Mucosa of gallbladder (tissue), 1 donor: ENCODE measurements at places on chromosomes 3 and 15. TPM values are rescaled to one million over a fixed set of nuclear protein-coding genes. Genes with fewer than 3 reads are reported as not detected.

- DNase-seq = no peak
Observed at GRCh38 chr15:38793206-38793810, 228.7 kb upstream of the RASGRP1 start.

GRCh38 chr15:67897646-67898339 is 57.9 kb upstream of the RNU6-1 start:
- no peak for DNase-seq

GRCh38 chr15:70014860-70015490 is 82.7 kb downstream of the TLE3 start:
- DNase-seq = no peak

DNA sequence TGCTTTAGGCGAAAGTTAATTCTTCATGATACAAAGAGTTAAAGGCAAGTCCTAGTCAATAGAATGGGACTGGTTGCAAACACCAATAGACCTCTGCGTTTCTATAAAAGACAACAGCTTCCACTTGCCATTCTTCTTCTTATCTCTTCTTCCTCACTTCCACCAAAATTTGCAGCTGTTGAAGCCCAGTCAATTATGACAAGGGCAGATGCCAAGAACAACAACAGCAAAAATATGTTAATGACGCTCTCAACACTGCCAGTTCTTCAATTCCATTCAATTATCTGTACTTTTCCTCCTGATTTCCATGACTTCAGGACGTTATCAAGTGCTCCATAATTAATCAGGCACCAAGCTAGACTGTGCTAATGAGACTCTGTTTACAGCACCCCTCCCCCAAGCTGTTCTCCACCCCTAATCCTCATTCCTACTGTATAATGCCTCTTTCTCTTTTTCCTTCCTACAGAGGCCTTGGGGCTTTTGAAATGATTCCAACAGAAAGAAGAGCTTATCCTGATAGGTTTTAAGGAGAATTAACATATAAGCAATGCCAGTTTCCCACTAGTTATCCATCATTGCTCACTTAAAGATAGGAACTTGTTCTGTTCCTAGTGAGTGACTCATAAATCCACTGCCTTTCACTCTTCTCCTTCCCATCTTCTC is 1160.5 kb downstream of the IGSF11 start:
- no peak for DNase-seq

GRCh38 chr3:112721231-112721630 is 80.3 kb upstream of the CCDC80 start:
- DNase-seq = no peak

DNA sequence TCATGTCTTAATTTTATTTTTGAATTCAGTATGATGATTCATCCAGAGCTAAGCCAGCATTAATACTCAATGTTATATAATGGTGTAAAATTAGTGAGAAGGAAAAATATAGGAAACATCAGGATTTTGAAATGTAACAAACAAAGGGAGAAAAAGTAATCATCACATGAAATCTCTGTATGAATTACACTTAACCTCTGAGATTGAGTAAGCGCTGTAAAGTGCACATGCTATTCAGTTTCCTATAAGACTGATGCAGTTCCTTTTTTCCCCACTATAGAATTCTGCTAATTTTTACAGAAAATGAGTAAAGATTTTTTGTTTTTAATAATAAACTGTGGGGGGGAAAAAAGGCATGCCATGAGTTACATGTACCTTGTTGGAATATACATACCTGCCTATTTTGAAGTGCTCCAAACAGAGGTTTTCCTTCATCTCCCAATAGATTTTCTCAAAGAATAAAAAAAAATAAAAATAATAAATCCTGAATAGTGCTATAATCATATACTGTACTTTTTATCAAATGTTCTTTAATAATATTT is 64.0 kb upstream of the TTBK2 start:
- DNase-seq = no peak

- DNase-seq = no peak
Observed at GRCh38 chr15:70362886-70363285, 265.2 kb upstream of the TLE3 start.

- DNase-seq = no peak
Observed at GRCh38 chr3:127953091-127954035, 38.3 kb downstream of the KBTBD12 start.

DNA sequence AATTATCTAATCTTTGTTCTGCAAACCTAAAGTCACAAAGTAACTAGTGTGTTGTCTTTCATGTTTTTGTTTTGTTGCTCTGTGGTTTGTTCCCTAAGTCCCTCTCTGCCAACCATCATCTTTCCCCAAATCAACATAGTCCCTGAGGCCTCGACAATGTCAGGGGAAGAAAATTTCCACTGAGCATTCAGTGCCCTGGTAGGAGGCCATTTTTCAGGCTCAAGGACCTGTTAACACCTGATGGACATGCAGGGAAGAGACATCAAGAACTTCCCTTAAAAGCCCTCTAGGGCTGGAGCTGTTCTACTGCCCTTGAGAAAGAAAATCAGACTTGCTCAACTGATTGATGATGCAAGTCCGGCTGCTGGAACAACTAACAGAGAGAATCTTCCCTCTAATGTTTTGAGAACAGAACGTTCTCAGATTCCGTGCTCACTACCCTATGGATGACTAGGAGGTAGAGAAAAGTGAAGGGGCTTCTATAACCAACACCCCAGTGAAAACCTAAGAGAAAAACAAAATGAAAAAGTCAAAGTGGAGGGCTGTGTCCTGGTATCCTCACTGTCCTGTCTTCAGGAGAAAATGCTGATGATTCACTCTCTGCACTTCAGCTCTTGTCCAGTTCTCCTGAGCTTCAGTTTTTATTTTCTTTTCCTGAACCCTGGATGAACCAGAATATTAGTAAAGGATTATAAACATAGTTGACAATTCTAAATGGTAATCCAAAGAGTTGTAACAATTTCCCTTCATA is 373.1 kb downstream of the FOXP1 start:
- DNase-seq = peak; percentile 40

- DNase-seq = no peak
Observed at GRCh38 chr15:70509731-70510143, 253.6 kb downstream of the UACA start.

GRCh38 chr3:123186695-123187094 is 15.0 kb upstream of the SEC22A start:
- DNase-seq = no peak

Gene PLSCR5
- not detected for total RNA-seq

GRCh38 chr3:150215616-150216015 is 192.5 kb upstream of the TSC22D2 start:
- DNase-seq = no peak
